Stromal cell of bone marrow (primary cell): ENCODE measurements at places on chromosomes 1 and 21.

DNA sequence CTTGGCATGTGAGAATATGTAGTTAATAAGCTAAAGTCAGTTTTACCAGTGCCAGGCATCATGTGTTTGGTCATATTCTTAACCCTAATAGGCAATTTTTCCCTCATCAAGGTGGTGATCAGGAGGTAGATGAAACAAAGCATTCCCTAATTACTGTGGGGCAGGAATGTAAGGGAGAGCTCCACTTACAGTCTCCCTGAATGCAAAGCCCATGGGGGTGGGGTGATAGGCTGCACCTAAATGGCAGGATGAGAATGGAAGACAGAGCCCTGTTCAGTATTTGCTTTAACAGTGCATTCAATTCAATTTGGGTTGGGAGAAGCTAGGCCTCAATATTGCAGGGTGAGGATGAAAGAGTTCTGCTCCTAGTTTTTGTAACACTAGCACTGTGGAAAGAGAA lies 23.4 kb downstream of the ZNF678 start:
- DNase-seq: no peak

- no peak for DNase-seq
These were observed 113.6 kb downstream of the MRPL39 start for GRCh38 chr21:25493722-25494121.

DNA sequence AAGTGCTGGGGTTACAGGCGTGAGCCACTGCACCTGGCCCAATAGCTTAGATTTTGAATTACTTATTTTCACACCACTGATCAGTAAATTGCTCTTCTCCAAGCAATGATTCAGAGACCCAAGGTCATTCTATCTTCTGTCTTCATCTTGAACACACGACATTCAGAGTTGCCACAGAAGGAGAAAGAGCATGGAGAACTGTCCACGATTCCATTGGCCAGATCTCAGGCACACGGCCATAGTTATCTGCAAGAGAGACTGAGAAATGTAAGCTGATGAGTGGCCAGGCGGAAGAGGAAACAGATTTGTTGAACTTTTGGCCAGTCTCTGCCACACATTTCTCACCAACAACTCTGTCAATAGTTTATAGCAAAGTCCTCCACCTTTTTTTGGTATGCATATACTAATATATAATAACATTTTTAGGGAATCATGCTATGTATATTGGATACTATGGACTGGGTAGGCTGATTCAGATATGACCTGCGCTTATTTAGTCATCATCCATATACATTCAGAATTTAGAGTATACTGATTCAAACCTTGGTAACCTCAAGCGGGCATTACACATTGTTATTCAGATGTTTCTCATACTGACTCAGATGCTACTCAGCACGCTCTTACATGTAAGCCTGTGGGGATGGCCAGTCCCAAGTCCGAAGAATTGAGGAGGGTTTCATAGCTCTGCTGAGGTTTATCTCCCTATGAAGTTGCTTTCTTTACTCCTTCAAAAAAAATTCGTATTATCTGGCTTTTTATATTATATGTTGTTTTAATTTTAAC lies 25.5 kb upstream of the CAP1 start:
- DNase-seq: peak; percentile 76

DNA sequence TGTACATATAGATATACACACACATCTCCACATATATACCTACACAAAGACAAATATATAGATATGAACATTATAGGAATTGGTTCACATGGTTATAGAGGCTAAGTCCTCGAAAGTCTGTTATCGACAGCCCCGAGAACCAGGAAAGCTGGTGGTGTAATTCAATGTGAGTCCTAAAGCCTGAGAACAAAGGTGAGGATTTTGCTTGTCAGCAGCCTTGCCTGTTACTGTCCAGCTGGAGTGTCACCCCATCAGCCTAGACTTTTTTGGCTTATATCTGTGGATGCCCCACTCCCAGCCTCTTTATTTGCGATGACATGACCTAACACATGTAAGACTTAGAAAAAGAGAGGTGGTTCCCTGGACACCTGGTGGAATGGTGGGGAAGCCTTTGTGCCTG lies 97.0 kb downstream of the GIPC2 start:
- no peak for DNase-seq

DNA sequence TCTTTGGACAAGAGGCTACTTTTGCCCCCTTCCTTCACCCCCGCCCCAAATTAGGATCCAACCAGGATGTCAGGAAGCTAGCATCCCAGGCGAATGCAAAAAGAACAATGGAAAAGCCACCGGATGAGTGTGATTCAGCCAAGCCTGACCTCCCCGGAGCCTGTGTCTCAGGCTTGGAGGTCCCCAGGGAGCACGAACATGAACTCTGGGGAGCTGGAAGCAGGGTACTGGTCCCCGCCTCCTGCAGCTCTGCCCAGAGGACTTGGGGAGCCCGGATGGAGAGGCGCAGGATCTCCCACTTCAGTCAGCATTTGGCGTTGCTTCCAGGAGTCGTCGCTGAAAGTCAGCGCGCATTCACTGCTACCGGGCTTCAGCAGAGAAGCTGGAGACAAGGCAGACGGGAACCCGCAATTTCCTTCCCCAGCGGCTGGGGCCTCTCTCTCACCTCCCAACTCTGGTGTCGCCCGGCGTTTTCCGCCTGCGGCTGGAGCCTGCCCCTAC lies 1.8 kb upstream of the TBX15 start:
- no peak for DNase-seq

GRCh38 chr1:203702130-203702577 lies 62.8 kb upstream of the LAX1 start:
- no peak for DNase-seq

DNA sequence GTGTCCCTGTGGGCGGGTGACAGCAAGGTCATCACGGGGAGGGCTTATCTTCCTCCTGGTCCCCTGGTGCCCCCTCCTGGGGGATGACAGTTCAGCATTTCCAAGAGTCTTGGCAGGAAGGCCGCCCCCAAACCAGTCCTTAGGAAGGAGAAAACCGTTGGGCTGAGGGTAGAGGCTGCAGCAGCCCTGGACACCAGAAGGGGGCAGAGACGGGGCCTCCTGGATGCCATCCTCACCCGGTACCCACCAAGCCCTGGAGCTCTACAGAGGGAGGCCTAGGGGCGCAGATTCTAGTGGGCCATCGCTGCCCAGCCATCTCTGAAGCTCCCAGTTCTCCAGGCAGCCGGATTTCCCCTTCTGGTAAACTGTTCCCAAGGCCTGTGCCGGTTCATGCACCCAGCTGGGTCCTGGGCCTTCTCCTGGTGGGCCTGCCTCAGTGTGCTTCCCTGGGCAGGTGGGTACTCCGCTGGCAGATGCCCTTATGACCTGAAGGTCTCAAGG lies 14.8 kb upstream of the ZNF669 start:
- DNase-seq: no peak

DNA sequence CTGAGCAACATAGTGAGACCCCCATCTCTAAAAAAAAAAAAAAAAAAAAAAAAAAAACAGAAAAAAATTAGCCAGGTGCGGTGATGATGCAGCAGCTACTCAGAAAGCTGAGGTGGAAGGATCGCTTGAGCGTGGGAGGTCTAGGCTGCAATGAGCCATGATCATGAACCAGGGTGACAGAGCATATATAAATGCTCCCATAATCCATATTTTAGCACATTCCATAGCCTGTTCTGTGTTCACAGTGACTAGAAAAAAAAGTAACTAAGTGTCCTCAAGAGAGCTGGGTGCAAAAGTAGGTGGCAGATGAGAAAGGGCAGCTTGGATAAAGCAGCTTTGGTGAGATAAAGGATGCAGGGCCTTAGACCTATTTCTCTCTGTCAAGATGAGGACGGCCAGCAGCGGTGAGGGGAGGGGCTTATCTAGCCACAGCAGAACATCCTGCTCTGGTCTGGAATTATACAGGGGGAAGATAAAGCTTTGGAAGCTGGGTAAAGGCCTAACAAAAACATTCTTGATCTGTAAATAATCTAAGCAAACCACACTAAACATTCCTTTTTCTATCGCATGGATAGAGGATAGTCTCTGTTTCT lies 205.3 kb downstream of the DAB1 start:
- DNase-seq: no peak

DNA sequence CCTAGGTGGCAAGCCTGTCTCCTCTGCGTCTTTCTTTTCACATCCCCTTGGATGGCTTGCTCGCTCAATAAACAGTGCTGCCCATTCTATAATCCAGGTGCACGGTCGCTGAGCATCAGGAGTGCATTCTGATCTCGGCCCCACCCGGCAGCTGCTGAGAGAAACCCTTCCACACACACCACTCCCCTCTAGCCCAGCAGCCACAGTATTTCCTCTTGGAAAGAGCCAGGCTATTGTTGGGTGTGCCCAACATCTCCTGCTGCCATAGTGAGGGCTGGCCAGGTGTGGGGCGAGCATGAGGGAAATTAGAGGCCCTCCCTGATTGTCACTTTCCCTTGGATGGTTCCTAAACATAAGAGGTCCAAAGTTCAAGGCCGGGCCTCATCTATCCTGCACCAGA lies 24.7 kb downstream of the GPA33 start:
- no peak for DNase-seq

DNA sequence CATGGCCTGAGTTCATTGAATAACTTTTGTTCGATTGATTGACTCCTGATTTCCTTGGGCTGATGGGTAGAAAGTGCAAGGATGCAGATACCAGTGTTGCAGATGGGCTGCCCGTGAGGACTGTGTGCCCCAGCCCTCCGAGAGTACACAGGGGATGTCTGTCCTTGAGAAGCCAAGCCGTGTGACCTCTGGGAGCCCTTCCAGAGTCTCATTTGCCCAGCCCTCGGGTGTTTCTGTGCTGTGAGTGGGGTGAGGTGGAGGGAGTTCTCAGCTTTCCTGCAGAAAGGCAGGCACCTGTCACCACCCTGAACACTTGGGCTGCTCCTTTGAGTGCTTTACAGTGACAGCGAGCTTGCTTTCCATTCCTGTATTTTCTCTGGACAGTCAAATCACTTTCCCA lies 96.4 kb upstream of the CACNA1E start:
- DNase-seq: no peak

DNA sequence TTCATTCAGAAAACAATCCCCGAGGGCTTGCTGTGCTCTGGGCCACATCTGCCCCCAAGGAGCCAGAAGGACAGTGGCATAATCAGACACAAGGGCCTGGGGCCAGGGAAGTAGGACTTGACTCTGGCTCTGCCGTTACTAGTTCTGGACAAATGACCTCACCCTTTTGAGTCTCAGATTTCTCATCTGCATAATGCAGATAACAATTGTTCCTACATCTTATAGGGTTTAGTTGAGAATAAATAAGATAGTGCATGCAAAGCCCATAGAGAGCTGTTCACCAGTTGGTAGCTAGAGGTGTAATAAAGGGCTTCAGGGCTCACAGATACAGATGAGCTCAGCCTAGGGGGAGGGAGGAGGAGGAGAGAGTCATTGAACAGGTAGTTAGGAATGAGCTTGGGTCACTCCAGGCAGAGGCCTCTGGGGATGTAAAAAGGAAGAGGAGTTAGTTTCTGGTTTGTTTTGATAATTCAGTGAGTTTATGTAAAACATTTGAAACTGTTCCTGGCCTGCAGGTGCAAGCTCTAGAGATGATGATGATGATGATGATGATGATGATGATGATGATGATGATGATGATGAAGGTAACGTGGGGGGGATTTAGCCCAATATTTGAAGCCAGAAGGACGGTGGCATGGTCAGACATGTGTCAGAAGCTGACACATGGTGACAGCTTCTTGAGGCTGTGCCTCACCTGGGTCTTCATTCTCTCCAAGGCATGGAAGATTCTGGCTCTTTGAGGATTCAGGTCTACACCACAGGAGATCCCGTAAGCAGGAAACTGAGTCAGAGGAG lies 858 bp downstream of the LACTBL1 start:
- DNase-seq: no peak

GRCh38 chr1:217059401-217059800 lies 336.2 kb upstream of the ESRRG start:
- no peak for DNase-seq

- peak; percentile 97 for DNase-seq
These were observed 8.9 kb downstream of the XKR8 start for GRCh38 chr1:27968692-27969091.

DNA sequence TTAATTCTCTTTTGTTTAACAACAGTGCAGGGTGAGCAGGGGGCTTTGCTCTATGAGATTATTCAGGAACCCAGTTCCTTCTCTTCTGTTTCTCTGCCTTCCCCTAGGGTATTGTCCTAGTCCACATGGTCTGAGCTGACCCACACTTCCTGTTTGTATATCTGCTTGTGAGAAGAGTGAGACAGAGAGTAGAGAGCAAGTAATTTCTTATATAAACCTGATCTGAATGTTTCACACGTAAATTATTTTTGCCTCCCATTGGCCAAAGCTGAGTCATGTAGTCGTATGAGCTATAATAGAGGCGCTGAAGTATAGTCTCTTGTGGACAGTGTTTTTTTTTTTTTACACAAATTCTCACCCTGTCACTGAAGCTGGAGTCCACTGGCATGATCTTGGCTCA lies 134.2 kb upstream of the SERTAD4 start:
- no peak for DNase-seq
